ENCODE measurements at places on chromosomes 2 and 18.
A peak's percentile ranks its signal among the peaks of the same experiment; 100 is the strongest.

DNA sequence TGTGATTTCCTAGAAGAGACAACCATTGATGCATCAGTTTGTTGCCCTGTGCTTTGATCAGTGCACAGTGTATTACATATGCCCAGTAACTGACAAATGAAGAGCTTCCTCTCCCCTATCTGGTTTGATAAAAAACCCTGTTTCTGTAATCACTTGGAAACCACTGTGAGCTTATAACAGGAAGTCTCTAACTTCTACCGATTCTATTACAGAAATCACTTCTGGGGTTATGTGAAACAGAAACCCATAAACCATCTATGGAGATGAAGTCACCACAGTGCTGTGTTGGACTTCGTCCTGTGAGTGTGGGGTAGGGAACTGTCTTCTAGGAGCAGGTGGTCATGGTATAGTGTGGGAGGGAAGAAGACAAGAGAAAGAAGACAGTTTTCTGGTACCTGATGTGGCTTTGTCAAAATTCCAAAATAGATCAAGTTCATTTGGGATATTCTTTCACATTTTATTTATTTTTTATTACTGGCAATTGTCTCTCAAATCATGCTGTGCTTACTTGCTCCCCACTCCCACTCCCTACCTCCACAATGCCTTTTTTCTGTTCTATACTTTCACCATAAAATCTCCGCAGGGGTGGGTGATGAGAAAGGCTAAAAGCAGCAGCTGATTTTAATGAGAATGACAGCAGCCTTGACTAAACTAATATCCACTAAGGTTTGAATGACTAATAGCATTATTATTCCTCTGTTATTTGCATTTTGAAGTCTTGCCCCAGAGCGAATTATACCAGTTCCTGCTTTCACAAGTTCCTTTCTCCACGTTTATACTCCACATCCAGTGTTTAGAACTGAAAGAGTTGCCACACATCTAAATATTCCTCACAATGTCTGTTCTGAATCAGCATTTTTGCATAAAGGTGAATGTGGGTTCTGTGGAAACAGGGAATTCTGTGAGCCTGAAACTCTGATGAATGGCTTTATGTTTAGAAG, 41.7 kb upstream of the RND3 start:
- no peak for DNase-seq

GRCh38 chr2:12594590-12594989, 122.1 kb upstream of the TRIB2 start:
- DNase-seq, result no peak

DNA sequence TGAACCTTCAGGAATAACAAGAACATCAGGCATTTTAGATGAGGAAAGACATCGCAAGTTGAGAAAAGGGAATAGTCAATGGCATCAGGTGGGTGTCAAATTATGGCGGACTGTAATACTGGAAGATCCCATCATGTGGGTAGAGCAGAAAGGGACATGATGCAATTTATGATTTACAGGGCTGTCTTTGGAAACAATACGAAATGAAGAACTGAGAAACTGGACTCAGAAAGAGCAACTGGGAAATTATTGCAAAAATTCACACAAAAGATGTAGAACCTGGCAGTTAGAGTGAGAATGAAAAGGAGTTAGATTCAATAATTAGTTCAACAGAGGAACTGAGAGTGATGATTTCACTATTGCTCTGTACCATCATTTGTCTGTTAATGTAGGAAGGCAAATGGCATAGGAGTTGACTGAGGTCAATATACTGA, 1635.0 kb upstream of the ACVR2A start:
- no peak for DNase-seq

DNA sequence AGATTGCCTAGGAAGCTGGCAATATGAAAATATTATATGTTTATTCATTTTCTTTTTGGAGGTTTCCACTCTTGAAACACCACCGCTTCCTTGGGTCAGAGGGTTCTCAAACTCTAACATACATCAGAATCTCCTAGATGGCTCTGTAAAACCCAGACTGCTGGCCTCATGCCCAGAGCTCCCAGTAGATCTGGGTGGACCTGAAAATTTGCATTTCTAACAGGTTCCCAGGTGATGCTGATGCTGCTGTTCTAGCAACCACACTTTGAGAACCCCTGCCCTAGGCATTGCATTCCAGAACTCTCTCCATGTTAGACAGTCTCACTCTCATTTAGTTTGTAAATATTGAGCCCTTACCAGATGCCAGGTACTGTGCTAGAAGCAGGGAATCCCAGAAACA, 139.4 kb downstream of the FAM210A start:
- no peak for DNase-seq

GRCh38 chr2:37919631-37920032, 5.5 kb upstream of the RMDN2 start:
- peak; percentile 56 for DNase-seq

DNA sequence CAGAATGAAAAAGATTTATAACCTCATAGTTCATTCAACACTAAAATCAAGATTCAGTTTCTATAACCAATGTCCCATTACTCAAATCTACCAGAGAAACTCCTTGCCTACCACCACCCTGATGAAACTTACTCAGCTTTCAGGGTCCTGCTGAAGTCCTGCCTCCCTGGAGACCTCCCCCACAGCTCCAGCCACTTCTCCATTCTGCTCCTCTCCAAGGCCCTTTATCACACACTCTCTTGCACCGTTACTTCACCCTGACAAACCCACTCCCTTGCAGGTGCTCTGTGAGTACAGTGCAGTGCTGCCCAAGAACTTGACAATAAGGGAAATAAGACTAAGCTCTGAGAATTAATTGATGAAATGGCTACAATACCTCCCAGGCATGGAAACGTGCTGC, 83.5 kb upstream of the CDCA7 start:
- DNase-seq, result no peak

GRCh38 chr2:136235546-136235945, 117.6 kb upstream of the CXCR4 start:
- DNase-seq, result no peak

- DNase-seq, result no peak
Observed at GRCh38 chr2:211157211-211157610, 600.8 kb downstream of the CPS1 start.

- DNase-seq, result peak; percentile 71
Observed at GRCh38 chr2:187581125-187581896, 27.1 kb upstream of the TFPI start.
